ENCODE measurements at places on chromosomes 1 and 21.

GRCh38 chr1:212062832-212063438, 27.4 kb downstream of the DTL start:
- peak; percentile 55 for DNase-seq

GRCh38 chr1:42189931-42190853, 25.6 kb upstream of the GUCA2A start:
- DNase-seq = no peak

DNA sequence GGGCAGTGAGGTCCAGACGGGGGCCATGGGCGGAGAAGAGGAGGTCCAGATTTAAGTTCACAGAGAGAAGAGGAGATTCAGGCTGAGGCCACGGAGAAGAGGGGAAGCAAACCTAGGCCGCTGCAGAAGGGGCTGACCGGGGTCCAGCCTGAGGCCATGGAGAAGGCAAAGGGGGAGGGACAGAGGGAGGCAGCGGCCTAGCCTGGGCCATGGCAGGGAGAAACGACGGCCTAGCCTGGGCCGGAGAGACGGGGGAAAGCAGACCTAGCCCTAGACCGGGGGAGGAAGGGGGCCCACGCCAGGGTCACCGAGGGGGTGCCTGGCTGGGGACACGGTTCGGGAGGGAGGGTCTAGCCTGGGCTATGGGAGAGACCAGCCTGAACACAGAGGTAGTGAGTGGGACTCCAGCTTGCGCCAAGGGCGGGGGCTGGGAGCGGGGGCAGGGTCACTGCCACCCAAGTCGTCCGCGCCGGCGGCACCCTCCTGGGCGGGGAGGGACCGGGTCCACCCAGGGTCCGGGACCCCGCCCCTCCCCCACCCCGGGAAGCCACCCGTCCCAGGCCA, 459 bp downstream of the CAPZB start:
- DNase-seq = no peak

DNA sequence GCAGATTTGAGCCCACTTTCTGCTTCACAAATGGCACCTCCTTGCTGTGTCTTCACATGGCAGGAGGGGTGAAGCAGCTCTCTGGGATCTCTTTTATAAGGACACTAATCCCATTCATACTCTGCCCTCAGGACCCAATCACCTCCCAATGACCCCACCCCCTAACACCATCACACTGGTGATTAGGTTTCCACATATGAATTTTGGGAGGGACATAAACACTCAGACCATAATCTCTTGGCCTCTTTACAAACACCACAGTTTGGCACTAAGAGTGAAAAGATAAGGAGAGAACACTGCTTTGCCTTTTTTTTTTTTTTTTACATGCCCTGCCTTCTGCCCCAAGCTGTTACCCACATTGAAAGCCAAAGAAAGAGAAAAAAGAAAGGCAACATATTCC, 166.2 kb upstream of the NFIA start:
- no peak for DNase-seq

DNA sequence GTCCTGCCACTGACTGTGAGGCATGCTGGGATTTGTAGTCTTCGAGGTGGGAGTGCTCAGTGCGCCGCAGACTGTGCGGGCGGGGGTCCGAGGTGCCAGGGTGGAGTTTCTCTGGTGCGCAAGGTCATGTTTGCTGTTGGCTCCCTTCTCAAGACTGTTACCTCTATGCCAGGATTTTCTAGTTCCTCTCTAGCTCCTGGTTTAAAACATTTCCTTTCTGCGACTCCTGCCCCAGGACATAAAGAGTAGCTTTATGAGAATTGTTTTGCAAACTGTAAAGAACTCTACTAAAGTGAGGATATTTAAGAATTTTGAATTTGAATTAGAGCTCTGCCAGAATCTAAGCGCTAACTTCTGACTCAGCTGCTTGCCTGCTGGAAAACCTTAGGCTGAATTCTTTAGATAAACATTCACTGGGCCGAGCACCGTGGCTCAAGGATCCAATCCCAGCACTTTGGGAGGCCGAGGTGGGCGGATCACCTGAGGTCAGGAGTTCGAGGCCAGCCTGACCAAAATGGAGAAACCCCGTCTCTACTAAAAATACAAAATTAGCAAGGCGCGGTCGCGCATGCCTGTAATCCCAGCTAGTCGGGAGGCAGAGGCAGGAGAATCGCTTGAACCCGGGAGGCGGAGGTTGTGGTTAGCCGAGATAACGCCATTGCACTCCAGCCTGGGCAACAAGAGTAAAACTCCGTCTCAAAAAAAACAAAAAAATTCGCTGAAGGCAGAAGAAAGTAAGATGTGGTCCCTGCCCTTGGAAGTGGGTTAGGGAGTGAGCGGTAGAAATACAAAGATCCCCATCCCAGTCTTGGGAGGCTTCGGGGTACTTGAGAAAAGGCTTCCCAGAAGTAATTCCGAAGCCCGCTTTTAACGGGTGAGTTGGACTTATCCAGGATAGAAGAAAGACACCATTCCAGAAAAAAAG, 992 bp upstream of the USP48 start:
- no peak for DNase-seq

Measured in stimulated activated naive CD4-positive, alpha-beta T cell (primary cell).